ENCODE measurements at places on chromosomes 12 and 14. TPM values are rescaled to one million over a fixed set of nuclear protein-coding genes. Genes with fewer than 3 reads are reported as not detected.
A peak's percentile ranks its signal among the peaks of the same experiment; 100 is the strongest.

MANSC4 gene
- not detected for total RNA-seq

PYM1 gene
- total RNA-seq, result 54.0 TPM

GRCh38 chr12:43147878-43148277 is 404.1 kb downstream of the ADAMTS20 start:
- no peaks in the 10 kb centered on the region for H3K27me3 ChIP-seq
- H3K4me1 ChIP-seq, result no peaks in the 10 kb centered on the region
- H3K36me3 ChIP-seq, result no peaks in the 10 kb centered on the region
- DNase-seq, result no peak
- H3K27ac ChIP-seq, result no peak overlapping the region
- H3K4me3 ChIP-seq, result no peak overlapping the region

DNA sequence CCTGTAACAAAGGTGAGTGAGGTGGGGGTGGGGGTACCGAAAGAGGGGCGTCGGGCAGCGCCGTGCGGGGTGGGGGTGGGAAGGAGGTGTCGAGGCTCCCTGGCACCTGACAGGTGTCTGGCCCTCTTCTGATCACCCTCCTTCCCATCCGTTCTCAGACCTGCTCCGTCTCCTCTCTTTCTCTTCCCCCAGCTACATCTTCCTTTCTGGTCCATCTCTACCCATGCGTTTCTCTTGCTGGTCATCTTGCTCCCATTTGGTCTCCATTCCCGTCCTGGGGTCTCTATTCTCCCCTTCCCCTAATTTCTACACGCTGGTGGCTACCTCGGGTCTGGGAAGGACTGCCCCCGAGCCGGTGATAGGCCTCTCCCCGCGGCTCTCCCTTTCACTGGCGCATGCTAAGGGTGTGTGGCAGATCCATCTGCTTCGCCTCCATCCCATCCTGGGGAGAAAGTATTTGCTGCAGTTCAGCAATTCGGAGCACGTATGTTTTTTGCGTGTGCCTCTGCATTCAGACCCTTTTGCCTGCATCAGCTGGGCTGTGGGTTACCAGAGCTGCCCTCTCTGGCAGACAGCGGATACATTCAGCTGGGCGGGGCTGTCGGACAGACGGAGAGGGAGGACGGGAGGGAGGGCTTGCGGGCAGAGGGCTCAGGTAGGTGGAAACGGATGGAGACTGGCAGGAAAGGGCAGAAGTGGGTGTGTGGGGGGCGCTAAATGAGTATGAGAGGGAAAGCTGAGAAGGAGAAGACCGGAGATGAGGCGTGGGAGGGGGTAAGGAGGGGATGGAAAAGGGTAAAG is 730 bp downstream of the CLSTN3 start:
- peaks cover 3% of the 10 kb centered on the region for H3K36me3 ChIP-seq
- DNase-seq, result peak; percentile 37
- H3K4me1 ChIP-seq, result peaks cover 25% of the 10 kb centered on the region
- H3K27me3 ChIP-seq, result peaks cover 24% of the 10 kb centered on the region

- no peak overlapping the region for H3K4me3 ChIP-seq
- no peaks in the 10 kb centered on the region for H3K36me3 ChIP-seq
- H3K4me1 ChIP-seq, result peaks cover 4% of the 10 kb centered on the region
- no peak for DNase-seq
- no peaks in the 10 kb centered on the region for H3K27me3 ChIP-seq
These were observed 486.4 kb downstream of the TMTC2 start for GRCh38 chr12:83172866-83173649.

All from neural crest cell (in vitro differentiated cells).